Peyer's patch (tissue), 4 donors: ENCODE measurements at places on chromosomes 6 and 20. TPM values are rescaled to one million over a fixed set of nuclear protein-coding genes. Genes with fewer than 3 reads are reported as not detected.

GRCh38 chr6:126650931-126651330 is 311.0 kb downstream of the CENPW start:
- DNase-seq: no peak

- no peak for DNase-seq
Measured at GRCh38 chr6:138430361-138431145, 26.5 kb downstream of the HEBP2 start.

The SLC22A2 gene
- not detected for total RNA-seq

GRCh38 chr20:19288636-19289035 is 76.2 kb downstream of the SLC24A3 start:
- DNase-seq: no peak

The CST4 gene
- total RNA-seq: not detected

DNA sequence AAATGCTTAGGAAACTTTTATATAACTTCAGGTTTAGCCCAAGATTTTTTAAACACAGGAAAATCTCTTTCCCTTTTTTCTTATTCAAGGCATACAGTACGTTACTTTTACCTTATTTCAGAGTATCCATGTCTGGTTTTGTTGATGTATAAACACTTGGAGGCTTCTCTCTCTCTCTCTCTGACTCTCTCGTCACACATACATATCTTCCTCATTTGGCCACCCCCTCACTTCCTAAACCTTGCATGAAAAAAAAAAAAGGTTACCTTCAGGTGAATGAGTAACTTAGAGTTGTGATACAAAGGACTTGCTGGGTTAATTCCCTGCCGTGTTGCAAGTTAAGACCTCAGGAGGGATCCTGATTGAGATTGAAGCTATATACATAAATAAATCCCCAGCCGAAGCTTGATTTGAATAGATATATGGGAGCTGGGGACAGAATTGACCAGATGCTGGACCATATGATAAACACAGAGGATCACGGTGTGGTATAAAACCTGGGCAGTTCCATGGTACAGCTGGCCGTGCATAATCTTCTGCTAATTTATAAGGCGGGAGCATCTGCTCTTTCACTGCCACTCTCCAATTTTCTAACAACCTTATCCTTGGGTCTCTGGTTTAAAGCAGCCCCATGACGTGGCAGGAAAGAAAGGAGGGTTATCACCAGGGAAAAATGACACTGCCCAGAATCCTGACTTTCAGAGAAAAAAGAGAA is 55.1 kb upstream of the IL20RA start:
- no peak for DNase-seq

The TMEM244 gene
- not detected for total RNA-seq

GRCh38 chr6:107676042-107676441 is 148.1 kb downstream of the SCML4 start:
- no peak for DNase-seq

The NHSL1 gene
- 48.7 TPM for total RNA-seq

DNA sequence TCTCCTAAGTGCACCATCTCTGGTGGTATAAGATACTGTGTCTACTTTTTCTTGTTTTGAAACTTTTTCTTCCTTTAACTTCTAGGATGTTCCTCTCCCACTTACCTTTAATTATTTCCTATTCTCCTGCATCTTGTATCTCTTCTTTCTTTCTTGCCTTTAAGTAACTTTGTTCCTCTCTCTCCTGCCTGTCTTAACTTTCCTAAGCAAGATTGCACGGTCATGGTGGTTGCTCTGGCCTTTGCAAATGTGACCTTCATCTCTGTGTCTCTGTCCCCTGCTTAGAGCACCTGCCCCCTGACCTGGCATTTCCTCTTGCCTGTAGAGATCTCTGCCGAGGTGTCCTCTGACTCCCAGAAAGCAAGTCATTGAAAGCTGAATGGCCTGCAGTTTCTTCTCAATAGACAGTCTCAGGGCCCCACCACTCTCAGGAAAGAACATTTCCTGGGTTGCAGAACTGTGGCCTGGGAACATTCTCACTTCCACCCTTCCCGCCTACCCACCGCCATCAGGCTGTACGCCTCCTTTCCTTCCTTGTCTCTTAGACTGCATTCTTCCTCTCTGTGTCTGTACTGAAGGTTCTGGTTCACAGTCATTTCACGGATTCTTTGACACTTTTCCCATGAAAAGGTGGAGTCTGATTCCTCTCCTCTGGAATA is 12.8 kb downstream of the ZDHHC14 start:
- DNase-seq: no peak

GRCh38 chr20:8656335-8656734 is 412.6 kb upstream of the PLCB4 start:
- DNase-seq: no peak

The NKX2-4 gene
- not detected for total RNA-seq

DNA sequence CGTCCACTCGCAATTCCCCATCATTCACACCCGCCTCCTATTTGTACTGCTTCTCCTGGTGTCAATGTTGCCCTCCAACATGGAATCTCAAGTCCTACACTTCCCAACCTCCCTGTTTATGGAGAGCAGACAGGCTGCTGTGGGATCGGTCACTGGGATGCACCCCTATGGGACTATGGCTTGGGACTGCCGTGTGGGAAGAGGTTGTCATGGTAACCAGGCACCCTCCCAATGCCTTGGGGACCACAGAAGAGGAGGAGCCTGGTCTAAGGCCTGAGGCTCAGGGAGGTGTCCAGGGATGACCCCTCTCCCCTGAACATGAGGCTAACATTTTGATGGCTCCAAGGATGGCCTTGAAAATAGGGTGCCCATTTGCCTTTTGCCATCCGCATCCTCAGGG is 116.6 kb upstream of the CST7 start:
- DNase-seq: no peak

GRCh38 chr20:1619861-1620444 is at the start of gene SIRPB1:
Gene SIRPB1 (minus strand): TSS chr20:1620009. CDS start chr20:1619944, 65 bp downstream.
- DNase-seq: peak; percentile 51

GRCh38 chr6:106885679-106886078 is 88.8 kb downstream of the CD24 start:
- DNase-seq: no peak

- DNase-seq: no peak
Measured at GRCh38 chr6:33390767-33391277, 801 bp upstream of the KIFC1 start.

GRCh38 chr6:145283856-145284255 is 451.5 kb downstream of the EPM2A start:
- no peak for DNase-seq

- no peak for DNase-seq
Measured at GRCh38 chr20:32621071-32621890, 36.1 kb upstream of the NOL4L start.

DNA sequence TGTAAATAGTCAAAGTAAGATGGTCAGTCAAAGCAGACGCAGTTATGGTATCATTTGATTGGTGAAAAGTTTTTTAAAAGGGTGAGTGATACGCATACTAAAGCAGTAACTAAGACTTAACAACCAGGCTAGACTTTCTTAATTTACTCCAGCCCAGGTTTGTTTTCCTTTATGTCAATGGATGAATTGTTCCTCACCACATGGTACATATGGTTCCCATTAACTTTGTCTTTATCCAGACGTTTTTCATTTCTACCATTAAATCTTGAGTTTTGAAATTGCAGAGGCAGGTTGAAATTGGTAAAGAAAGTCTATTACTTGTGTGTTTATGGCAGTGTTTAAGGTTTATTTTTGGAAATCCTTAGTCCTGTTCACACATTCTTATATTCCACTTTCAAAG is 98.5 kb upstream of the SCGN start:
- DNase-seq: no peak

The MUC22 gene
- total RNA-seq: not detected

DNA sequence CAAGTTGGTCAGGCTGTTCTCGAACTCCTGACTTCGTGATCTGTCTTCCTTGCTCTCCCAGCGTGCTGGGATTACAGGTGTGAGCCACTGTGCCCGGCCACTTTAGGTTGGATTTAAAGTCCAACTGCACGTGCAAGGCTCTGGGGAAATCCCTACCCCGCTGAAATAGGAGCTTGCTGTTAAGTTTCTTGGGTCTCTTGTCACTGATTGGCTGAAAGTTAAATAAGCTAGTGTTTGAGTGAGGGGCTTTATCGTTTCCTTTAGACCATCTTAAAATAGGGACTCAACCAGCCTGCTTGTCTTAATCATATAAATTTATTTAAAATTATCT is 11.1 kb upstream of the SERINC1 start:
- DNase-seq: no peak

GRCh38 chr6:132952986-132953385 is 138.6 kb downstream of the RPS12 start:
- no peak for DNase-seq

DNA sequence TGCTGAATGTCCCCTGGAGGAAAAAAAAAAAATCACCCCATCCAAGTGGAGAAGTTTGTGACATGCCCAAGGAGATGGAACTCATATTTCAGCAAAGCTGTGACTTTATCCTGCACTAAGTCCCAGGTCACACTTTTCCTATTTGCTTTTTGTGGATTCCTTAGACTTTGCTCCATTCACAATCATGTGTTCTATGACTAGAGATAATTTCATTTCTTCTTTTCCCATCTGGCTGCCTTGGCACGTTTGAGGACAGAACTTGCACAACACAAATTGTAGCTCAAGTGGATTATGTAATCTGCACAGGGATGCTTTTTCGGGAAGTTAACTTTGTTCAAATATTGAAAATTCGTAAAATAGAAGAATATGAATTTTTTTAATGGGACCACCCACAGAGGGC is 100.7 kb upstream of the PTPN1 start:
- no peak for DNase-seq

The AIF1 gene
- 7.1 TPM for total RNA-seq

DNA sequence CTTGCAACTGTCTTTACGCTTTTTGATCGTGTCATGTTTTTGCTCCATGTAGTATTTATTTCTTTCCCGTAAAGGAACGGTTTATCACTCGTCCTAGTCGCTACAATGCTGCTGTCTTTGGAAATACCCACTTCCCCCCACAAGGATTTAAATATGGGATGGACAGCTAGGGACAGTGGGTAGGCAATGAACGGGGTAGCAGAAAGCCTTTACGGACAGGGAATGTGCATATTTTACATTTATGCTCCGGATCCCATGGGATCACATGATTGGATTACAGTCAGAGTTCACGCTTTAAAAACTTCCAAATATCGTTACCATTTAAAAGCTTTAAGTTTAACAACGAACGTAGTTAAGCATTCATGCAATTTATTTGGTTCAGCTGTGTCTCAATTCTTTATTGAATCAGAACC is 1.2 kb downstream of the HIVEP1 start:
- no peak for DNase-seq

The EMILIN3 gene
- not detected for total RNA-seq

The FRK gene
- 37.8 TPM for total RNA-seq

The ZNF334 gene
- total RNA-seq: 4.4 TPM

DNA sequence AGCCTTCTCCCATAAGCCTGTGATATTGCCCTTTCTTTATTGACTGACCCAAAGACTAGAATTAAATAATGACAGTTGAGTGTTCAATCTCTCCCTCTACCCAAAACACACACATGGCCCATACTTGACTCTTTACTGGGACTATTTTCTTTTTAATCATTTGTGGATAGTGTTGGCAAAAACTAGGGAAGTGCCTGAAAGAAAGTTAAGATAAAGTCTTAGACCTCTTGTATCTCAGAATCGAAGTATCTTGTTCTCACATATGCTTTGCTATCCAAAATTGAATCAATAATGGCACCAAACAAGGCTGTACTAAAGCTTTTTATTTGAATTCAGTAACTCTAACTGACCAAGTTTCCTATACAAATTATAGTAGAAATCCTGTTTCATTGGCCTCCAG is 19.0 kb downstream of the TMEM244 start:
- no peak for DNase-seq

- no peak for DNase-seq
Measured at GRCh38 chr6:122007339-122007738, 392.1 kb upstream of the HSF2 start.

DNA sequence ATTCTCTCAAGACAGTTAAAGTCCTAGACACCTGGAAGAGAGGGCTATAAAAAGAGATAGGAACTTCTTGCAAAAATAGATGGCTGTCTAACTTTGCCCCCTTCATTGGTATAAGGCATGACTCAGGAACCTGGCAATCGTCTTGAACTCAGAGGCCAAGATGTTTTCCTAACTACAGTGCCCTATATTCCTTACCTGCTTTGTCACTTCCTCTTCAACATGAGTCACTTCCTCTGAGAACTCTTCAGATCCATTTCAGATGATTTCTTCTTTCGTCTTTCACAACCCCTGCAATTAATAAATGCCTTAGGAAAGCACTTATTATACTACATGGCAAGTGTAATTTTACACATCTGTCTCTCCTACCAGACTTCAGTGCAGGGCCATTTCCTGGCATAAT is 83.5 kb downstream of the HAO1 start:
- DNase-seq: no peak

DNA sequence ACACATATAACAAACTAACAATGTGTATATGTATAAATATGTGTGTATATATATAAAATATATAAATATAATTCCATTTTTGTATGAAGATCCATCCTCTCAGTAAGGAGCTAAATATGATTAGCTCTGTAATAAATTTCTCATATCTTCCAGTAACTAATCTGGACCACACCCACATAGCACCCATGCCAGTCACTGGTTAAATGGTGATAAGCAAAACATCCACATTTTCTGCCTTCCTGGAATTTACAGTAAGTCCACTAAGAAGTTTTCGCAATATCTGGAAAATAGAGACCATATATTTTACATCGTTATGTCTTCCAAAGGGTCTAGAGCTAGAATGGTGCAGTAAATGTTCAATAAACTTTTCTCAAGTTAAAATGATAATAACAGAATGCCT is 151.5 kb upstream of the STMND1 start:
- DNase-seq: no peak

The GABRR1 gene
- not detected for total RNA-seq

DNA sequence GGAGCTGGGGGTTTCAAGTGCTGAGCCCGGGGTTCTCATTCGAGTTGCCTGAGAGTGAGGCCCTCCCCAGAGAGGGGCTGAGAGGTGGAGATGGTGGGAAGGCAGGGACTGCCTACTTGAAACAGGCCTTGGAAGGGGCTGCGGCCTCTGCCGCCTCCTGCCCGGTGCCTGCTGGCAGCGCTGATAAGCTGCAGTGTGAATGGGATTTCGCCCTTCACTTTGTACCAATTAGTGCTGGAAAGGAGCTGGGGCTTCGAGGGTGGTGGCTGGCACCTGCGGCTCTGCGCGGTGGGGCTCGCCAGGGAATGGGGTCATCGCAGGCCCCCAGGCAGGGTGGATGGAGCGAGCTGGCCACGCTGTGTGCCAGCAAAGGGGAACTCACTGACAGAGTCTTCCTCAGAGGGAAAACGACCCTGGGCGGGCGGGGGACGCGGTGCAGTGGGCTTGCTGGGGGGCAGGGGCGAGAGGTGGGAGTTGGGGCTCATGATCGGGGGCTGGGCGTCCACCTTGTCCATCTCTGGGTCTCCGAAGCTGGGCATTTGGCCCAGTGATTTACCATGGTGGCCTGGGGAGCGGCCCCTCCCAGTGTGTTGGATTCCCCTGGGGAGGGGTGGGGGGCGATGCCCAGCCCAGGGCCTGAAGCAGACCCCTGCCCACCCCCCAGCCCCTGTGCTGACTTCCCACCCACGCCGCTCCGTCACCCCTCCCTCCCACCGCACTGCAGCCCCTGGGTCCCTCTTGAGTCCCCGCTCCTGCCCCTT is 22.9 kb downstream of the COL20A1 start:
- no peak for DNase-seq

DNA sequence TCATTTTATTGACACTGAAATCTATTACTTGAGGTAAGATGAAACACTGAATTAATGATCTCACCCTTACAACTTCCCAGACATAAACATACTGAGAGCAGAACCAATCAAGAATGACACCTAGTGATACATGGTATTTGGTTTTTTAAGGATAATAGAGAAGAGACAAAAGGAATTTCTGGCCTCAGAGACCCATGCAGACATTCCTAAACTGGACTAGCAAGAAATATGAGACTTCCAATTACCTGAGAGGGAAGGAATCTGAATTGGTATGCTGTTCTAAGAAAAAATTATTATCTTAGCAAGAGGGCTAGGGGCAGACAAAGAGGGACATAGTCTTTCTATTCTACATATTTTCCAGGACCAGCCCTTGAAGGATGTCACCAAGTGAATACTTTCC is 141.1 kb downstream of the BMP5 start:
- DNase-seq: no peak
